NCI-H1436 (cell line): ENCODE measurements at places on chromosomes 2 and 18.

DNA sequence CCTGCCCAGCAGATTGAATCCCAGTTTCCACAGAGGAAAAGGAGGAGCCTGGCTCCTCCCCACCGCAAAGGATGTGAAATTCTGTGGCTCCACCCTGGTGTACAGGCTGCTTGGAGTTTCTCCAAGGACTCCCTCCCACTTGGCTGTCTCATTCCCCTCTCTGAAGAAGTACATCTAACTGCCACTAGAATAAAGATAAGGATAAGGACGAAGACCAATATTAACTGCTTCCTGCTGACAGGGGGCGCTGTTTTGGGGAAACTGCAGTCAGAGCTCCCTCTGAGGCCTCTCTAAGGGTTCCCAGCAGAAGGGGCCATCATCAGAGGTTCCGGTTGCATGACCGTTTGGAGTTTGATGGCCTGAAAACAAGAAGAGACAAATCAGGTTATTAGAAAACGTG lies 790.9 kb downstream of the CPS1 start:
- DNase-seq, result no peak

- DNase-seq, result no peak
These were observed 42.5 kb downstream of the DSC3 start for GRCh38 chr18:30999887-31000628.

- no peak for DNase-seq
These were observed 95.7 kb upstream of the HS6ST1 start for GRCh38 chr2:128414351-128414750.

GRCh38 chr2:21118302-21118920 lies 5.4 kb upstream of the TDRD15 start:
- no peak for DNase-seq

DNA sequence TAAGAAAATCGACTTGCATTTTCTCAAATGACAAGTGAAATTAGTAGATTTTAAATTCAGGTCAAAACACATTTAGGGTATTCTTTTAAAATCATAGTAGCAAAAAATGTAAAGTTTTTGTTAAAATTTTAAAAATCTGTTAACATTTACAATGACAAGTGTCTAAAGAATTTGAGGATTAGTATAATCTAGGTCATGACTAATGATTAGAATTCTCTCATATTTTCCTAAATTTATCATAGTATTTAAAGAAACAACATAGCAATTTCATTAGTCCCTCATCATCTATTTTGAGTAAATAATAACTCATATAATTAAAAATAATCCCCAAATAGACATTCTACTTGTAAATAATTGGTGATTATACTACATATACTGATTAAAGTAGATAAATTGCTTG lies 23.6 kb downstream of the THUMPD2 start:
- no peak for DNase-seq

- DNase-seq, result no peak
These were observed 525.9 kb downstream of the TMEM182 start for GRCh38 chr2:103287746-103288145.

GRCh38 chr2:179511105-179511789 lies 246.6 kb upstream of the SESTD1 start:
- DNase-seq, result no peak

GRCh38 chr2:218857371-218858137 lies 2.1 kb upstream of the WNT6 start:
- no peak for DNase-seq

DNA sequence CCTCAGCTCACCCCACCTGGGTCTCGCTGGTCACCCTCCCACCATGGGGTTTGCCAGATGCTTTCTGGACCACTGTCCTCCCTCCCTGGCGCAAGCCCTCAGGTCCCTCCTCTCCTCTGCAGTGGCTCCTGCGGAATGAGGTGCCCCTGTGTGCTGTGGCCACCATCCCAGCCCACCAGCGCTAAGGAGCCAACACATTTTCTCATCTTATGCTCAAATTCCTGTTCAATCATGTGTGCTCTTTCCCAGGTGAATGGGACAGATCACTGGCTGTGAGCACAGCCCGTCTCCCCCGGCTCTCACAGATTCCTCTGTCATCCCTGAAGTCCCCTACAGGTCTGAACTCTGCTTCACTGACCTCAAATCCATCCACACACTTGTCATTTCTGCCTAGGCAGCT lies 15.2 kb upstream of the CCDC74B start:
- no peak for DNase-seq

GRCh38 chr2:119066272-119066804 lies 92.2 kb downstream of the C1QL2 start:
- no peak for DNase-seq

- DNase-seq, result no peak
These were observed at the start of gene C2orf80 for GRCh38 chr2:208189810-208190503. Gene C2orf80 (minus strand): TSS chr2:208190030. CDS start chr2:208186986, 3,044 bp downstream.

- DNase-seq, result no peak
These were observed 118.6 kb downstream of the RTP5 start for GRCh38 chr2:241988146-241988545.

DNA sequence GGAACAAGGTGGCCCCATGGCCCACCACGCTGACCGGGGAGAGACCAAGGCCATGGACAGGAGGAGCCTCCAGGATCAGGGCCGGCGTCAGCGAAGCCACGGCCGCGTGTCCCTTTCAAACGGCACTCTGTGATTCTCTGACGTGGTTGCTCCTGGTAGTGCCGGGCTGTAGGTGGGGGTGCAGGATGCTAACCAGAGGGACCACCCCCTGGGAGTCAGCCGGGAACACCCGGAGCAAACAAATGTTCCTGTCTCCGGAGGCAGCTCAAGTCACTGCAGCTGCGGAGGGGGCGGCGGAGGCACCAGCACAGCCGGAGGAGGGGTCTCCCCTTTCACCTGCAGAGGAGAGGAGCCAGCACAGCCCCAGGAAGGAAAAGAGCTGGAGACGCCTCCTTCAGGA lies 750.6 kb upstream of the SALL3 start:
- no peak for DNase-seq

GRCh38 chr2:160251569-160251968 lies 51.5 kb upstream of the ITGB6 start:
- DNase-seq, result no peak

- DNase-seq, result no peak
These were observed 54.8 kb downstream of the SEMA4F start for GRCh38 chr2:74708883-74709282.

DNA sequence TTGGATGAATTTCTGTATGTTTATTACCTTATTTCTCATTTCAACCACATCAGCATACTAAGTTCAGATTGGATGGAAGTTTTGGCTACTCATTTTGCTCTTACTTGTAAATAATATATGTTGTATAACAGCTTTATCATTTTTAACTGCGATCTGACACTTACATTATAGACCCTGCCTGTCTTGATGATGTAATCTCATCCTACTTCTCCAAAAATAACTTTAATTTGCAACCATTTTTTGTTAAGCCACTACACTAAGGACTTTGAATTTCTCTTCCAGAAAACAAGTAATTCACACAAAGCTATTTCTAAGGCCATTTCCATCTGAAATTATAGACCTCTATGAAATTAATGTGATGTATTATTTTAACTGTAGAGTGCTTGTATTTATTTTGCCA lies 240.7 kb downstream of the WDR7 start:
- DNase-seq, result no peak

GRCh38 chr18:26267357-26267930 lies 41.2 kb downstream of the TAF4B start:
- no peak for DNase-seq

DNA sequence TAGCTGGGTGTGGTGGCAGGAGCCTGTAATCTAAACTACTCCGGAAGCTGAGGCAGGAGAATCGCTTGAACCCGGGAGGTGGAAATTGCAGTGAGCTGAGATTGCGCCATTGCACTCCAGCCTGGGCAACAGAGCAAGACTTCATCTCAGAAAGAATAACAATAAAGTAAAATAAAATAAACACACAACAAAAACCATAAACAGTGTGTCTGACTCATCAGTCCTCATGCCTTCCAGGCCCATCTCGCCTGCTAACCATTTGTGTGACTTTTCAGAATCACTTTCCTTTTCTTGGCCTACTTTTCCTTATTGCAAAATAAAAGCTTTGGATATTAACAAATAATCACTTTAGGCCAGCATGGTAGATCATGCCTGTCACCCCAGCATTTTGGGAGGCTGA lies 42.0 kb upstream of the ASXL2 start:
- no peak for DNase-seq

DNA sequence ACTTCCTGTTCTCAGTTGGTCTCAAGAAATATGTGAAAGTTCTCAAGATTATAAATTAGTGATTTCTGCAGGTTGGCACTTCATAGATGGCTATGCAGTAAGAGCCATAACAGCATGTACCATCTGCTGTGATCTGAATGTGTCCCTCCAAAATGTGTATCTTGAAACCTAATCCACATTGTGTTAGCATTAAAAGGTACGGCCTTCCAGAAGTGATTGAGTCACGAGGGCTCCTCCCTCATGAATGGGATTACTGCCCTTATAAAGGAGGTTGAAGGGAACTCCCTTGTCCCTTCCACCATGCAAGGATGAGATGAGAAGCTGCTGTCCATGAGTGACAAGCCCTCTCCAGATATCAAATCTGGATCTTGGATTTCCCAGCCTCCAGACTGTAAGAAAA lies 45.0 kb downstream of the METTL4 start:
- no peak for DNase-seq

- no peak for DNase-seq
These were observed 114.4 kb downstream of the NFATC1 start for GRCh38 chr18:79510046-79510685.

DNA sequence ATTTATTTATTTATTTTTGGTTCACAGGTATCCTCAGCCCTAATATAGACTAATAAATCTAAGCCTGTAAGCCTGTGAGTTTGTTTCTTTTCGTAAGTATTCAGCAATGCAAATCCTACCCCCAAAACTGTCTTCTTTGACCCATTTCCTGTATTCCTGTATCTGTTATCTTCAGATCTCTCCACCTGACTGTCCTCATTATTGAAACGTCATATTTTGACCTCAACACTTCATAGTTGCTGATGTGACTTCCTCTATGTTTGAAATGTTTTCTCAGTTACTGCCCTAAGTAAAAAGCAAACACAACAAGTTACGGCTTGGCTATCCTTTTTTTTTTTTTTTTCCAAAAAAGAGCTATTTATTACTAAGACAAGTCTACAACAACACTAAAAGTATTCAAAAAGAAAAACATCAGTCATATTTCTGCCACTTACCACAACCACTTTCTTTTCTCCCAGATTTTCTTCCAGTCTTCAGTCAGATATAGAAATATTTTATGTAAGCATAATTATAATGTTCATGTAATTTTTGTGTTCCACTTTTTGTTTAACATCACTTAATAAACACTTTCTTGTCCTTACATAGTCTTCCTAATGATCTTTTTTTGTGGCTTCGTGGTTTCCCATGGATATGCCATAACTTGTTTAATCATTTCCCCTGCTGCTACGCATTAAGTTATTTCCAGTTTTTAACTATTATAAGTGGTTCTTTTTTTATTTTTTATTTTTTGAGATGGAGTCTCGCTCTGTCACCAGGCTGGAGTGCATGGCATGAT lies 45.0 kb upstream of the EML4 start:
- DNase-seq, result no peak

GRCh38 chr18:61894751-61895524 lies 2.1 kb upstream of the RNF152 start:
- DNase-seq, result no peak

DNA sequence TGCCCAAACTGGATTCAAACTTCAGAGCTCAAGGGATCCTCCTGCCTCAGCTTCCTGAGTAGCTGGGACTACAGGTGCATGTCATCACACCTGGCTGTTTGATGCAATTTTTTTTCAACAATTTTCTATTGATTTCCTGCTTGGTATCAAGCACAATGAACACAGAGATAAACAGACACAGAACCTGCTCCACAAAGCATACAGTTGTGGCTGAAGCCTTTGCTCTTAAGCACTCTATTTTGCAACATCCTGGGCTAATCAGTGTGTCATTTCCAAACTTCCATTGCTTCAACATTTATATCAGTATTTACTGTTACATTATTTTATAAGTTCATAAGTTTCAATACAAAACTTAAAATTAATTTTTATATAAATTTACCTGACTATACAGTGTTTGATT lies 79.4 kb downstream of the NEB start:
- no peak for DNase-seq

DNA sequence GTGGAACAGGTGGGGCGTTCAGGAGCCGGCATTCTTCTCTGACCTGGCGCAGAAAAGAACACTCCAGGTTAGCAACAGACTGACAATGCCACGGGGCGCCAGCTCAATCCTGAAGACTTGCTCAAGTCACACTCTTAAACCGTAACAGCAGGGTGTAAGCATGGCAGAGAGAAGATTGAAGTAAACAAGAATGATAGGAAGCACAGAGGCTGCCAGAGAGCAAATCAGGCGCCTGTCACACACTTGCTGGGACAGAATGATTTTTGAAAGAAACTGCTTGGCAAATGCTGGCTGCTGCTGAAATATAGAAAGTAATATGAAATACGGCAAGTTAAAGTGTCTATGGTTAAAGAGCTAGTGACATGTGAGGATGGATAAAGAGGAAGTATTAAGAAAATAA lies 80.5 kb downstream of the MEP1B start:
- DNase-seq, result no peak

GRCh38 chr2:95384854-95385569 lies 17.5 kb upstream of the FAHD2A start:
- DNase-seq, result no peak

DNA sequence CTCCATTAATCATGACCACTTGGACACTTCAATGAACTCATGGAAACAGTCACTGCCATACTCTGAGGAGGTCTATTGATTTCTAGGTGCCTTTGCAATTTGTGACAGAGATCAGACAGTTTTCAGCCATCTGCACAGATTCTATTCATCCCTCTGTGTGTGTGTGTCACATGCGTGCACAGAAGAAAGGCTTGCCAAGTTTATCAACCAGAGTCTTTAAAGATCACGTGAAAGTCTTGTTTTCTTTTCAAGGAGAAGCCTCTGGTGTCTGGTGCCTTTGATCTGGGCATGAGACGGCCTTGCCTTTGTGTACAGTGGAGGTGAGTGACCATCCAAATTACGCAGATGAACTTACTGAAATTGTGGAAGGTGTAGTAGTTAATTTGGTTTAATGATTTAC lies 164.2 kb downstream of the VAPA start:
- DNase-seq, result no peak

DNA sequence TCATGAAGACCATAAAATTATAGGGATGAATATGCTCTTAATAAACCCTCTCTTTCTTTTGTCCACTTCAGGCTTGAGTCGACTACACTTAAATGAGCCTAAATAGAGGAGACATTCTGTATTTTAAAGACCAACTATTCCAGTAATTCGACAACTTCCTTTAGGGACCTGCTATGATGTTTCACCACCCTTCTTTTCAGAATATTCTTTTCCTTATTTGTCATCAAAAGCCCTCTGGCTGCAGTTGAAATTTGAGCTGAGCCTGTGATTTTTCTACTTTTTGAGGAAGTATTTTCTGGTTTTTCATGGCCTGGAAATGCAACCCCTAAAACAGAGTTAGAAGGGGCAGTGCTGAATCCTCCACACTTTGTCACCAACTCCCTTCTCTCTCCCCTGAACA lies 287.0 kb downstream of the EPHA4 start:
- no peak for DNase-seq

GRCh38 chr18:11146238-11146946 lies 3.0 kb downstream of the PIEZO2 start:
- no peak for DNase-seq
